ENCODE measurements at places on chromosomes 5 and 9.

GRCh38 chr5:138258704-138259292 lies 15.6 kb downstream of the GFRA3 start:
- no peak for DNase-seq

GRCh38 chr5:176593273-176593869 lies 16.6 kb downstream of the GPRIN1 start:
- no peak for DNase-seq

DNA sequence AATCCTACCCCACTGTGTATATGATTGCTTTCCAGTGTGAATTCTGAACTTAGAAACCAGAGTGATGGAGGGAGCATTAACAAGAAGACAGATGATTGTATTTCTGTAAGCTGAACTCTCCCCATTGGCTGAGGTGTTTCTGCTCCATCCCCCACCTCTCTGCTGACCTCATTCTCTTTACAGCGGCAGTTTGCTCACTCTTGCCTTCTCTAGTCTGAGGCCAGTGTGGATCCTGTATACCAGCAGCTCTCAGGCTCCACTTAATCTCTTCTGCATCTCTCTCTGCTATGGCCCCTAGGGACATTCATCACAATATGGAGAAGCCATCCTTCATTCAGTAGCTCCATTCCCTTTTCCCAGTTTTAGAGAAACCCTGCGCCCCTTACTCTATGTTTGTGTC lies 358.8 kb downstream of the MAN2A1 start:
- no peak for DNase-seq

DNA sequence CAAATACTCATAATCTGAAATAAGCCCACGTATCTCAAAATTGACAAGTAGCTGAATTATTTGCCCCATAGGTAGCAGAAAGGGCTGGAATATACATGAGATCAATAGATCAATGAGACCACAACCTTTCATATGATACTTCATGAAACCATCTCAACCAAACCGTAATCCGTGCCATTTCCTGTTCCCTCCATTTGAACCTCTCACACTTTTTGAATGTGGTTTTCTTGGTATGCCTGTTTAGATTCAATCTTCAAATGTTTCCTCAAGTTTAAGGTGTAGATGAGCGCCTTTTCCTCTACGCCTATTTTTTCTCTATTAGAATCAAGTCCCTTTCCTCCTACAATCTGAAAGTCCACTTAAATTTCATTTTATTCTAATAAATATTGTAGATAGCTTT lies 805.5 kb downstream of the EFNA5 start:
- no peak for DNase-seq

GRCh38 chr9:546235-546634 lies 295.3 kb upstream of the DMRT1 start:
- DNase-seq: no peak

Data from right hindlimb (tissue), 1 donor.